ENCODE measurements at places on chromosomes 1 and 21. TPM values are rescaled to one million over a fixed set of nuclear protein-coding genes. Genes with fewer than 3 reads are reported as not detected.

DNA sequence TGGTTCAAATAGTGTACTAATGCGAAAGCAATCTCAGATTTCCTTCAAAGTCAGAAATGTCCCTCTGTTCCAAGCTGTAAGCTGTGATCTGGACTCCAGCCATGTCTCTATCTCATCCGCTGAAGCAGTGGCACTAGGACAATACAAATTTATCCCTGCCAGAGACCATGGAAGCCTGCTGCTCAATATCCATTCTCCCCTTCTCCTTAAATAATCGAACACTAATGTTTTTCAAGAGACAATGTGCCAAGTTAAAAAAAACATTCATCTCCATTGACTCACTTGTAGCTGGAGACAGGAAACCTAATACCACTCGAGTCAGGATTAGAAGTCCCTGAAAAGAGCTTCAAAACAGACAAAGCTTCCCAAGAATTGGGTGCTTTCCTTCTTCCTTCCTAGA is 38.5 kb upstream of the PGBD5 start:
- no peak for DNase-seq

DNA sequence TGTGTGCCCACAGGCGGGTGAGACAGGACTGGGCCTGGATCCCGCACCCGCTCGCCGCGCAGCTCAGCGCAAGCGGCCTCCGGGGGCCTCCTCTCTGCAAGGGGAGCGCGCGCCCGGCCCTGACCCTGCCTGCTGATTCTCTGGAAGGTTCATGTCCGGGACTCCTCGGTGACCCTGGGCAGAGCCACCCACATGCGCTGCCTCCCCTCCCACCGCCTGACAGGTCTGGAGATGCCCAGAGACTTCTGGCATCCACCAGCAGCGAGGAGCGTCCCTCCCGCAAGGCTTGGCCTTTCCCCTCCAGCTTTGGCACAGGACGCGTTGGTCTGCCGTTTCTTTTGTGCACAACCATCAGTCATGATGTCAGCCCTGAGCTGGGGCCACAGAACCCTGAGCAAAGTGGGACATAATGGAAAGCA is 42.0 kb upstream of the COL6A2 start:
- peak; percentile 42 for DNase-seq

GRCh38 chr21:17472592-17473271 is 40.1 kb upstream of the CXADR start:
- no peak for DNase-seq

Gene ADAM30
- total RNA-seq, result under 0.01 TPM

DNA sequence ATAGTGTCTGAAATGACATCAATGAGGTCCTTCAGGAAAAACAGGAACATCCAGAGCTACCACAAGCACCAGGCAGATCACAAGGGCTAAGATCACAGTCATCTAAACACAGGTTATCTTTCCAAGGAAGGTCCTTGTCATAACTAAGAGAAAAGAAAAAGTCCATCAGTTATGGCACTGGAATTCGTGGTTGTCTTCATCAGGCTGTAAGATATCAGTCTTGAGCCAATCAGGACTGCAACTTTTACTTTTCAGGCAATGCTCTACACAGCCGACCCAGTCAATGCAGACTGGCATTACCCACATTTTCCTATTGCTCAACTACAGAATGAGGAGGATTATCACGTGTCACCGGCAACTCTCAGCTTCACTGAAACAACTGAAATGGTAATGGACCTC is 26.4 kb downstream of the SORT1 start:
- peak; percentile 81 for DNase-seq

GRCh38 chr1:109776911-109777310 is 13.2 kb upstream of the EPS8L3 start:
- peak; percentile 84 for DNase-seq

Data from fibroblast of villous mesenchyme (primary cell).